ENCODE measurements at places on chromosomes 3 and 15.
A peak's percentile ranks its signal among the peaks of the same experiment; 100 is the strongest.

- no peak for DNase-seq
Observed at GRCh38 chr15:66565141-66565641, 607 bp downstream of the LCTL start.

GRCh38 chr3:48830715-48831114 lies 17.0 kb downstream of the PRKAR2A start:
- DNase-seq = no peak

DNA sequence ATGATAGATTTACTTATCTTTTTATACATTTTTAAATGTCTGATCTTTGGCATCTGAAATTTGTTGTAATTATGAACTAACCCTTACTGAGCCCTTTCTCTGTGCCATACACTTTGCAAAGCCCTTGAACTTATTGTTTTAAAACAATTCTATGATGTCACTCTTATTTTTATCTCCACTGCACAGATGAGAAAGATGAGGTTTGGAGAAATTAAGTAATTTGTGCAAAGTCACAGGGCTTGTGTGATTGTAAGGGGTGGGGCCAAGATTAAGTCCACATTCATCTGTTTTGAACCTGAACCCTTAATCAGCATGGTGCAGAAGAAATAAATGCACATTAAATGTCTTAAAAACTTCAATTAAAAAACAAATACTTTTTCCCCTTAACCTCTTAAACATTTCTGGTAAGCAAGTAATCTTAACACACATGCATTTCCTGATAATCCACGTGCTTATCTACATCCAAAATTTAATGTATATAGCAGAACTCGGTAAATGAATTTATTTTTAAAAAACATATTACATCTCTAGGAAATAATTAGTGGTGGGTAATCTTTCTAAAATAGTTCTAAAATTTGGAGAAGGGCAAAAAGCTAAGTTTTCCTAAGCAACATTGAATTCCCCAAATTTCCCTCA lies 189.8 kb upstream of the TBC1D5 start:
- DNase-seq = no peak

- no peak for DNase-seq
Observed at GRCh38 chr3:22795917-22796316, 407.2 kb upstream of the UBE2E2 start.

DNA sequence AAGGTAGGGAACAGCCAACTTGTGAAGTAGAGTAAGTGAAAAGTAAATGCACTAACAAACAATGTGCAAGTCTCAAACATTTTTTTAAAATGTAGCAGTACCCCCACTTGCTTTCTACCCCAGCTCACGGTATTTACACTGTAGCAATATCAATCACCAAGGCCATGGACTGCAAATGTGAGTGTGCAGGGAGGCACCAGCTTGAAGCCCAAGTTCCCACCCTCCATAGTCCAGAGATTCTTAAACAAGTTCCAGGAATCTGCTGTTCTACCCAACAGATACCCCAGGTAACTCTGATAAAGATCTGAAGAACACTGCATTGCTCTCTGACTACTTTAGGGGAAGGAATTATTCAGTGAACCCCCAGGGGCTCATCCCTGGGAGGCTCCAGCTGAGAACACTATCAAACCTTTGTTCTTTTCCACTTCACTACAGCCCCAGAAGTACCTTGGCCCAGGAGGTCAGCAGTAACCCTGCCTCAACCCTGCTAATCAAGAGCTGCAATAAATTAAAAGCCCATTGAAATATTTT lies 86.1 kb downstream of the FOXP1 start:
- no peak for DNase-seq

DNA sequence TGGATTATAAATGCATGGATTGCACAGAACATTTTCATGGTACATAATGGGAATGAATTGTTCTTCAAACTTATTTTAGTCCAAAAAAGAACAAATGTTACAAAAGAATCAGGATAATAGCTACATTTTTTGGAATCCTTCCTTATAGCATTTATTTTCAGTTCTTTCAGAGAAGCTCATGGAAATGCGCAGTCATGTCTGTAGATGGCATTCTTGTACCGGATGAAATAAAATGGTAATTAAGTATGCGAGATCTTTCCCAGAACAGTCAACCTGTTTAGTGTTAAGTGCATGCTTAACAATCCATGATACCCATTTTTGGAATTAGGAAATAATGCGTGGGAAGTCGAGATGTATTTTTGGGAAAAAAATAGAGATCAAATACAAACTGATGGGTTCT lies 38.2 kb upstream of the GOLGA8B start:
- DNase-seq = no peak

GRCh38 chr3:167575000-167575600 lies 78.6 kb downstream of the WDR49 start:
- DNase-seq = no peak

DNA sequence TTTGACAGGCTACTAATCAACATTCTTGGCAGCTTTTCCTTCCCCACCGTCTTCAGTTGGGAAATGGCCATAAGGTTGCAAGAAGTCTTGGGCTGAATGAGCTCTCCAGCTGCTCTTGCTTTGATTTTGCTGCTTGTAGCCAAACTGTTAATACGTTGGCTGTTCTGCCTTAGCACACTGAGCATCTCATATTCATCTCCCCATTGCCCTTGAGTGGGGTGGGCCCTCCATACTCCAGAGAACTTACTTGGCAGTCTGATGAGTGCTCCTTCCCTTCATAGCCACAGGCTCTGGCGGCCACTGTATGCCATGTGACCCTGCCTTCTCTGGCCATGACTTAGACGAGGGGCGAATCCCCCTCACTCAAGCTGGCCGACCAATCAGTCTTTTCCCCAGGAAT lies 25.8 kb upstream of the PAQR5 start:
- no peak for DNase-seq

- DNase-seq = no peak
Observed at GRCh38 chr3:31444220-31445142, 88.2 kb upstream of the STT3B start.

GRCh38 chr15:64699751-64700388 lies 75.5 kb downstream of the RBPMS2 start:
- DNase-seq = peak; percentile 49

DNA sequence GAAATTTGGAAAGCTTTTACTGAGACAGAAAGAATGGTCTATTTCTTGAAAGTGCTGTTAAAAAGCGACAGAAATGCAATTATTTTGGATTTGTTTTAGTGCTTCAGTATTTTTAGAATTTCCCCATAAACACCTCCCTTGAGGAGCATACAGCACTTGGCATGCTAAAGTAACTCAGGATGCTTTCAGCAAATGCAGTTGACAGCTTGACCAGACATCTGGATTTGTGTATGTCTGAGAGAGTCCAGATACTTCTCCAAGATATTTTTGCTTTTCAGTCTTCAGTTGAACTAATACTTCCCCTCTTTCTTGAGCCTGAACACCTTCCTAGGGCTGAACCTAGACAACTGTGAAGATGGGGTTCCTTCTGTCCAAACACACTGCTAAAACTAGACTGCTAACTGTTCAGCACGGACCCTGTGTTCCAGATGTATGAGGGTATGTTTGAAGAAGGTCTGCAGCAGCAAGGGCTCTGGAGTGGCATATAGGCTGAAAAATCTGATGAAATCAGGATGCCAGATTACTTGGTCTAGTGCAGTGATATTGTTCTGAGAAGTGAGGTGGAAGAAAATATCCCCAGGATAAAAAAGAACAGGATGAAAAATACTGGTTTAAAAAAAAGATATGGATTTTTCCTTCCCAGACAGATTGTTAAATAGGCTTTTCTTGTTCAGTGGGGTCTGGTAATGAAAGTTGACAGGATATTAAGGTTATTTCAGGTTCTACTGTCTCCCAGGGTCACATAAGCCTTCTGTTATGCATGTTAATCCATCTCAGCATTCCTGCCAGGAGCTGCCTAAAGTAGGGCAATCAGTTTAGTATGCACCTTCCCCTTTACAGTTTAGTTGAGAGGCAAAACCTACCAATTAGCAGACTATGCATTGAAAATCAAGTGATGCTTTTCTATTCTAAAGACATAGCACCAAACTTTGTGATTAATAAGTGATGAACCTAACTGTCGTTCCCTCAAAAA lies 516.9 kb upstream of the TBL1XR1 start:
- no peak for DNase-seq

- DNase-seq = no peak
Observed at GRCh38 chr3:98977520-98977919, 76.0 kb upstream of the DCBLD2 start.

DNA sequence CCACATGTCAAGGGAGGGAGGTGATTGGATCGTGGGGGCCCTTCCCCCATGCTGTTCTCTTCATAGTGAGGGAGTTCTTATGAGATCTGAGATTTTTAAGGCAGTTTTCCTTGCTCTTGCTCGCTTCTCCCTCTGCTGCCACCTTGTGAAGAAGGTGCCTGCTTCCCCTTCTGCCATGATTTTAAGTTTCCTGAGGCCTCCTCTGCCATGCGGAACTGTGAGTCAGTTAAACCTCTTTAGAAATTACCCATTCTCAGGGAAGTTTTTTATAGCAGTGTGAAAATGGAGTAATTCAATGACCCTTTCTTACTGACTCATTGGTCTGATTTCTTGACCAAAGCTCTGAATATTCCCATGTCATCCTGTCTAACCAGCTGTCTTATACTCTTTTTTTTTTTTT lies 484.4 kb upstream of the TPRG1 start:
- no peak for DNase-seq

GRCh38 chr15:63250312-63250965 lies 27.0 kb upstream of the APH1B start:
- DNase-seq = no peak

DNA sequence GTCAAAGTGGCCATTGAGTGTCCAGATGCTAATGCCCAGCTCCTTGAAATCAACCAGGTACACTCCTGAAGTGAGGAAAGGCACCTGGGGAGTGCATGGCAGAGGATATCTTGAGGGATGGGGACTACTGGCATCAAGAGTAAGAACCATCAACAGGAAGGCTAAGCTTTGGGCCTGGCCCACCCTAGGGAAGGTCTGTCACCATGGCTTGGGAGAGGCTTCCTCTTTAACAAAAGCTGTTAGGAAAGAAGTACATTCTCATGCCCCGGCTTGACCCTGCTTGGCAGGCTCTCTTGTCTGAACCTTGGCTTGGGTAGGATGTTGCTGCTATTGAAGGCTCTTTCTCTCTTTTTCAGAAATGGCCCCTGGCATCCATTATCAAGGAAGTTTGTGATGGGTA lies 43.7 kb upstream of the TUBGCP5 start:
- no peak for DNase-seq

DNA sequence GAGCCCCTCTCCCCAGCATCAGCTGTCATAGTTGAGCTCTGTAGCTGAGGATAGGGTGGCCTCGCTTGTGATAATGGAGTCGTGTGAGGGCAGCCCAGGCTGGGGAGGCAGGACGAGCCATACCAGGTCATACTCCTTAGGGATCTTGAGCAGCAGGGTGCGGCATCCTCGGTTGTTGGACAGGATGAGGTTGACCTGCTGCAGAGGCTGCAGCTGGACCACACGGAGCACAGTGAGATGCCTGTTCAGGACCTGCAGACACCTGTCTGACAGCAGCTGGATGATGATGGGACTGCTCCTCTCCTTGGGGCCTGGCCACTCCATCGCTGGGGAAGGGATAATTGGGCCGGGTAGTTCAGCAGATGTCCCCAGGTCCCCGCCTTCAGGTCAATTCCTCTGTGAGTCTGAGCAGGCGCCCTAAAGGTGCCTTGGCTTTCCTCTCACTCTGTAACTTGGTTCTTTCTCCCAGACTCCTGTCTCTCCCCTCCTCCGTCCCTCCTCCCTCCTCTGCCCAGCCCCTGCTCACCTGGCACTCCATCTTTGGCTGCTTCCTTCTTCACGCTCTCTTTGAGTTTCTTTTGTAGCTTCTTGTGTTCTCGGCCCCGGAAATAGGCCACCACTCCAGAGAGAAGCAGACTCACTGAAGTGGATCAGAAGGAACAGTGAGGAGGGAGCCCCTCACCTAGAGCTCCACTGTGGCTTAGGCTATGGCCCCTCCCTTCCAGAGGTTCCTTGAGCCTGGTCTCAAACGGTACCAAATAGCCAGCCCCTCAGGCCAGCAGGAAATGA lies 7.8 kb downstream of the DUOX2 start:
- no peak for DNase-seq

DNA sequence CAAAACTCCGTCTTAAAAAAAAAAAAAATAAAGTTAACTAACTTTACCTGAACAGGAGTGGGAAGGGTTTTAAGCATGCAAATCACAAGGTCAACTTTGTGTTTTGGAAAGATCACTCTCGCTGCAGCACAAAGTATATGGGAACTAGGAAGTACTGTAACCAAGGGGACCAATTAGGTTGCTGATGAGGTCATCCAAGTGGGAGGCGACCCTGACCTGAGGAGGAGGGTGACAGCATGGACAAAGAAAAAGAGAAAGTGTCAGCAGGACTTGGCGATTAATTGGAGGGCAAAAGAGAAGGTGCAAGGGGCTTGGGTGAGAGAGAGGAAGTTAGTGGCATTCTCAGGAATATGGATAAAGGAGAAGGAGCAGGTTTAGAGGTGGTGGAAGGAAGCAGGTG lies 89.5 kb upstream of the ZBED2 start:
- DNase-seq = no peak

DNA sequence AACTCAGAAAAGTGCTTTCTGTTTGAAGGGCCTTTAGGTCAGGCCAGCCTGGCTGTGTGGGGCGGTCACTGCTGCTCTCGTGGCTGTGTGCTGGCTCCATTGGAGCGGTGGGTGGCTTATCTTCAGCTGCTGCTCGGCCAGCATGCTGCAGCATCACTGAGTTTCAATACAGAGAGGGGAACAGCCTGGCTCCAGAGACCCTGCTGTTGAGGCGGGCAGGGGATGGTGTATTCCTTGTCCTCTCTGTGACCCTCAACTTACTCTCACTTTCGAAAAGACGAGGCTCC lies 248.5 kb upstream of the ONECUT1 start:
- DNase-seq = no peak

DNA sequence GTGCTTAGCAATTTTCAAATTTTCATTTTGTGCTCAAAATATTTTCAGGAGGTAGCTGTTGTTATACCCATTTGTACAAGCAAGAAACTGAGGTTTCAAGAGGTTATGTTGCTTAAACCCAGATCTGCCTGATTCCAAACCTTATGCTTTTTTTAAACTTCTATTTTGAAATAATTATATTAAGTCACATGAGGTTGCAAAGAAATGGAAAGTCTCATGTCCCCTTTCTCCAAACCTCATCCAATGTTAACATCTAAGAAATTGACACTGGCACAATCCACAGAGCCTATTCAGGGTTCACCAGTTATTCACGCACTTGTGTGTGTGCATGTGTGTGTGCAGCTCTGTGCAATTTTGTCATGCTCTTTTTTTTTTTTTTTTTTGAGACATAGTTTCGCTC lies 35.1 kb downstream of the B3GNT5 start:
- no peak for DNase-seq

DNA sequence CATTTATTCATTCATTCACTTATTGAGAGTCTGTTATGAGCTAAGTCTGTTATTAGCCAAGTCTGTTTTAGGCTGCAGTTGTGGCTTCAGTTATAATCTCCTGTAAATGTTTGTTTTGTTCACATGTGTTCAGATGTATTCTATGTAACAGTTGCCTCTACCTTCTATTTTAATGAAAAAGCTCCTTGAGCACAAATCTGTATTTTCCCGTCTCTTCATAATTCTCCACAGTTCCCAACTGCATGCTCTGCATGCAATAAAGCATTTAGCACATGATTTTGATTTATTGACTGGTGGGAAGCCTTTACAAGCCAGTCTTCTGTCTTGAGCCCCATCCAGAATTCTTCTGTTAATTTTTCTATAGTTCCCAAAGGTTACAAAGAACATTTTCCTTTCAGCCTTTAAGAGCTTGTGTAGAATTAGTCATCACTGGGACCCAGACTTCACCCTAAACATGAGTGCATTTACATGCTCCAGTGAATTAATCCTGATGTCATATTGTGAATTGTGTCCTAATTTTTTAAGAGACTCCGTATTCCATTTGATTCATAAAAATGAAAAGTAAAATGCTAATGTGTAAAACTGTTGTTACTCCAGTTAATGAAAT lies 122.3 kb upstream of the NR2E3 start:
- DNase-seq = no peak
